GM23248 (cell line): ENCODE measurements at places on chromosomes 1 and 21.
A peak's percentile ranks its signal among the peaks of the same experiment; 100 is the strongest.

GRCh38 chr1:91054780-91055481 lies 33.1 kb upstream of the ZNF644 start:
- no peak for DNase-seq

GRCh38 chr21:42080788-42081083 lies 9.6 kb downstream of the UMODL1 start:
- DNase-seq = peak; percentile 96

DNA sequence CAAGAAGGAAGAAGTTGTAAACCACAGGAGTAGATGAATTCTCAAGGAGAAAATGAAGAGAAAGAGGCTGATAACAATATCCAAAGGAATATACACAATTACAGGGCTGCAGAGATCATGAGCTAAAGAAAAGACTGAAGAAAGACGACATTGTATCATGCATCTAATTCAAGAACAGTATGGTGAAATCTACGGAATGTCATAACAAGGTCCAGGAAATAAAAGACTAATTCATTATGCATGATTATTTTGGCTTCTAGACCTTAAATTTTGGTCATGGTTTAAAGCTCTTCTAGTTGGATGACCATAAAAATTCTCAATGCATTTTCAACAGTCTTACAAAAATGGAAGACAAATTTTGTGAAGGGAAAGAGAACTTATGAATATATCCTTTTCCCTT lies 71.7 kb downstream of the SH3GLB1 start:
- DNase-seq = no peak

DNA sequence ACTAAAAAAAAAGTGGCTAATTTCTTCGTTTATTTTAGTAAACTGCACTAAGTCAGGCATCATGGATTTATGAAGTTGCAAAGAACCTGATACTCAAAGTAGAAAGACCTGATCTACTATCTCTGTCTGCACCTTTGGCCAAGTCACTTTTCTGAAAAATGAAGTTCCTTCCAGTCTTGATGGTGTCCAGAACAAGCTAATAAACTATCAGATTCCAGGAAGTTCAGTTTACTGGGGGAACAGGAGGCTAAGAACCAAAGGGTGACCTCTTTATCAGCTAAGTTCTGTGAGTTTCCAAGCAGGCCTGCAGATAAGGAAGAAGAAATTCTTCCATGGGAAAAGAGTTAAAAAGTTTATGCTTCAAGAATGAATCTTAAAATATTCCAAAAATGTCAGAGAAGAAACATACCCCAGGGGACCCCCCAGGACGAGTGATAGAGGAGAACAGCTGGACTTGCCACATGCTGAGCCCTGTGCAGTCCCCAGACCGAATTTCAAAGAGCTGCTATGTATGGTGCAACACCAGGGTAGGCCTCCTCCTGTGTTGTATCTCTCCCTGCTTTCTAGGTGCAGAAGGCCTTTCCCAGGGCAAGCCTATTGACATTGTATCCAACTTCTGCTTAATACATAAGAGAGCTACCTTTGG lies 72.8 kb upstream of the FGGY start:
- no peak for DNase-seq

GRCh38 chr1:11169202-11169601 lies 20.0 kb upstream of the ANGPTL7 start:
- DNase-seq = no peak

DNA sequence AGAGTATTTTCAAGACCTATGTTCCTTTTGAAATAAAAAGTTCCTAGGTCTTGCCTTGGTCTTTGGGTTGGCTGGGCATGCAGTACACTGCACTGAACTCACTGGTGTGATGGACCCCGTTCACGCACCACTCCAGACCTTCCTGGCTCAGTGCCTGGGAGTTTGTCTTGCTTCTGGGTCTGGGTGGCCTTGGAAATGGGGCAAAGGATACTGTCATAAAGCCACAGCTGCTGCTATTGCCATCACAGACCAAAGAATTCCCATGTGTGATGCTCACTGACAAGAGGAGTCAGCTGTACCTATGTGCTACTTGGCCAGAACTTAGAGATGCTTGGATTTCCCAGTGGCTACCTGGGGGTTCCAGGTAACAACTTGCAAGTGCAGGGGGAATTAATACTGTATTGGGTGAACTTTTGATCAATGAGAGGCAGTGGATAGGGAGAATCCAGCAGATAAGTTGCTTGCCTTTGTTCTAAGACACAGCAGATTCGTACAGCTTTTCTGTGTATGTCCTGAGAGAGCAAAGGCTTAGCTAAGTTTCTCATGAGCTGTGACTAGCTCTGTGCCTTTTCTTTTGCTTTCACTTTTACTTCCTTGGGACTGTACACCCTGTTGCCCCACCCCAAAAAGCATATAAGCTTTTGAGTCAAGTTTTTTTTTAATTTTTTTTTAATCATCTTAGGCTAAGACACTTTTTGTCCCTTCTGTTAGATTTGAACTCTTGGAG lies 115.3 kb downstream of the RUNX1 start:
- no peak for DNase-seq

DNA sequence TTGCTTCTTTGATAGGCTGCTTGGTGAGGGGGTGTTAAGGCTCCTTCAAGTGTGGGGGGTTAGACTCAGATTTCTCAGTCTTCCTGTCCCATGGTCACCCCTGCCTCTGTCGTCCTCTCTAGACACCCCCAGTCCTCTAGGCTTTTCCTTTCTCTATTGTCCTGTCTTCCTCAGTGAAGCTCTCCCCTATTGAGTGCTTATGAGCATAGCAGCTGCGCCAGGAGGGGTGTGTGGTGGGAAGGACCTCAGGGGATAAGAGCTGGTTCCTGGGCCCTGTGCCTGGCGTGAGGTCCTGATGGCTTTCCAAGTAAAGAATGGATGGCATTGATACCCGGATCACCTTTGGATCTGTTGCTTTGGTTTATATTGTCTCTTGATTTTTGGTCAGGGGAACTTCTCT lies 69.1 kb downstream of the DIP2A start:
- no peak for DNase-seq
